ENCODE measurements at places on chromosomes 2 and 18. TPM values are rescaled to one million over a fixed set of nuclear protein-coding genes. Genes with fewer than 3 reads are reported as not detected.

LRATD1 gene
- 2.7 TPM for total RNA-seq

- DNase-seq, result no peak
These were observed 7.7 kb upstream of the GPC1 start for GRCh38 chr2:240427729-240428128.

CXCR1 gene
- not detected for total RNA-seq

DNA sequence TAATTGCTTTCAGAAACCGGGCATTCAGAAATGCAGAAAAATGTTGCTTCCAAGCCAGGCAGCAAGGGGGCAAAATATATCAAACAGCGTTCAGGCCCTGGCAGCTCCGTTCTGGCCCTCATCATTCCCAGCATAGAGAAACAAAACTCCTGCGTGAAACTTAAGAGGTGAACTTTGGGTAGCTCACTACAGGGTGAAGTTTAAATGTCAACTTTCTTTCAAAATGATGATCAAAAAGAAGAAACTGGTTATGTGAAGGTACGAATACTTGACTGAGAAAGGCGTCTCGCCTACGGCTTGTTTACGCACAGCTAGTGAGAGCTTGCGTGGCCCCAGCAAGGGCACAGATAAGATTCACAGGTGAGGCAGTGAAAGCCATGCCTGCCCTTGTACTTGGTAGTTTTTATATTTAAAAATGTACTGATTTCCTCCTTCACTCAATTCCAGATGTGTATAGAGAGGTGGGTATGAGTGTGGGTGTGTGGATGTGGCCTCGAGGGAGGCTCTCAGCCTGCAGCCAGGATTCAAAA, 127.5 kb downstream of the NFATC1 start:
- no peak for DNase-seq

- DNase-seq, result no peak
These were observed 2.3 kb downstream of the ASAP2 start for GRCh38 chr2:9208875-9209274.

DNAH6 gene
- total RNA-seq, result 0.36 TPM

GRCh38 chr2:42918671-42919318, 126.4 kb upstream of the HAAO start:
- peak; percentile 35 for DNase-seq

DNA sequence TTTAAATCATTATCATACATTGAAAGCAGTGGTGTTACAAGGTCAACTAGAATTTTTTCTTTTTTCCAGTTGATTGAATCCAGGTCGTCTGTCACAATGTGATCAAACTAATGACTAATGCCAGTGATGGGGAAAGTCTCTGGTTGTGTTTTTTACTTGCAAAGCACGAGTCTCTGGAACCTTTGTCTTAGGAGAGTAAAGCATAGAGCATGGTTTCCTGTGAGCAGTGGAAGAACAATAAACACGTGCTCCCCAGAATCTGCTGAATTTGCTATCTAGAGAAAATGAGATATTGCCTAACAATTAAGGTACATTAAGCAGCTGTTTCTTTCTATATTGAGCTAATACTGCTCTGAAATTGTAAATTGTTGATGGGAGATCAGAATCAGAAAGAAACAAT, 1332.4 kb upstream of the TMEFF2 start:
- no peak for DNase-seq

COLEC11 gene
- 2.9 TPM for total RNA-seq

CPO gene
- 0.95 TPM for total RNA-seq

DNA sequence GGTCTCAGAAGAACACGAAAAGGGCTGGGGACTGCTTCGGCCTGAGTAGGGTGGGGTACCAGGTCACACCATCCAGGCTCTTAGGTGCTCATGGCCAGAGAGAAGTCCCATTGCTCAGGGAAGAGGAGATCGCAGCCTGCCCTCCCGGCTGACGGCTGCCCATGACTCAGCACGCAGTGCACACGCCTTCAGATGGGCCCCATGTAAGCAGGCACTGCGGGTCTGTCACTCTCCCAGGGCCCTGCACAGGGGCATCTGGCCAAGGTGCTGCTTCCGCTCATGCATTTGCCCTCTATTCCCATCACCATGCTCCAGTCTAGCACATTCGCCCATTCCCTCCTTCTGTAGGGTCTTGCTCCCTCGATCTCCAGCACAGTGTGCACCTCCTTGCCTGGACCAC, 34.7 kb downstream of the SFXN5 start:
- DNase-seq, result no peak

DNA sequence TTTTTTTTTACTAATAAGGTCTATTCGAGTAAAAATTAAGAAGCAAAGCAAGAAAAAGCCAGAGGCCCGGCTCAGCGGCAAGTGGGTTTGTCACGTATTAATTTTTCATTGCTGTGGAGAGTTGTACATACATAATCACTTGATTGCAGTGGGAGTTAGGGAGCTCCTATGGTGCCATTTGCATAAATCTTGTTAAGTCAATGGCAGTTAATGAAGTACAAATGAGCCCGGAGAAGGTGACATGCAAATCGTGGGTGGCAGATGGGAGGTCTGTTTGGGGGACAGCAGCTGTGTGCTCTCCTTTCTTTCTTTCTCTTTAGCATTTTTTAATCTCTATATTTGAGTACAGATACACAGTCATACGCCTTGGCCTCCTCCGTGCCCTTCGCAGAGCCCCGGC, 317.0 kb downstream of the AGAP1 start:
- no peak for DNase-seq

DSC3 gene
- not detected for total RNA-seq

- DNase-seq, result peak; percentile 85
These were observed at the start of gene GPC1 for GRCh38 chr2:240435457-240435947. TSS of gene GPC1 (plus strand) at chr2:240435663. CDS start at chr2:240435919, 256 bp downstream.
